ENCODE measurements at places on chromosomes 2 and 18. TPM values are rescaled to one million over a fixed set of nuclear protein-coding genes. Genes with fewer than 3 reads are reported as not detected.

DNA sequence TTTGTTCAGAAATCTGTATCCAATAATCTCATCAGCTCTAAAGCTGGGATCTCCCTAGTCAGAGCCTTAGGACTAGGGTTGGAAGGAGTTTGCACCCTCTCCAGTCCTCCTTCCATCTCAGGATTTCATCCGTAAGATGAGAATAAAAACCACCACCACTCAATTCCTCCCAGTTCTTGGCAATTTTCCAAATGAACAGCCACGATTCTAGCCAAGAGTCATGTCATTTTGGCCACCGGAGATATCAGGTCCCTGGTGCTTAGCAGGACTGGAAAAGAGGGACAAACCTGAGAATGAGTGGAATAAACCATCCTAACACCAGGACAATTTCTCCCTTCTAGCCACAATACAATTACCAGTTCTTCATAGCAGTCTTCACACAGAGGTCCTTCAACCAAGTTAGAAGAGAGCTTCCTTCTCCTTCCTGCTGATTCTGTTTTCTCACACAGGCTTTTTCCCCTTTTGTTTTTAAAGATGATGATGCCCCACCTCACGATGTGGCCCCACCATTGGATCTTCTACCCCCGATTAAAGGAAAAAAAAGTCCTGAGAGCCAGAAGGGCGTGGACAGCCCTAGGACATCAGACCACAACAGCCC, 36.2 kb downstream of the KIAA2012 start:
- no peaks in the 10 kb centered on the region for H3K27me3 ChIP-seq
- peak overlapping the region; percentile 64 for H3K27ac ChIP-seq

DNA sequence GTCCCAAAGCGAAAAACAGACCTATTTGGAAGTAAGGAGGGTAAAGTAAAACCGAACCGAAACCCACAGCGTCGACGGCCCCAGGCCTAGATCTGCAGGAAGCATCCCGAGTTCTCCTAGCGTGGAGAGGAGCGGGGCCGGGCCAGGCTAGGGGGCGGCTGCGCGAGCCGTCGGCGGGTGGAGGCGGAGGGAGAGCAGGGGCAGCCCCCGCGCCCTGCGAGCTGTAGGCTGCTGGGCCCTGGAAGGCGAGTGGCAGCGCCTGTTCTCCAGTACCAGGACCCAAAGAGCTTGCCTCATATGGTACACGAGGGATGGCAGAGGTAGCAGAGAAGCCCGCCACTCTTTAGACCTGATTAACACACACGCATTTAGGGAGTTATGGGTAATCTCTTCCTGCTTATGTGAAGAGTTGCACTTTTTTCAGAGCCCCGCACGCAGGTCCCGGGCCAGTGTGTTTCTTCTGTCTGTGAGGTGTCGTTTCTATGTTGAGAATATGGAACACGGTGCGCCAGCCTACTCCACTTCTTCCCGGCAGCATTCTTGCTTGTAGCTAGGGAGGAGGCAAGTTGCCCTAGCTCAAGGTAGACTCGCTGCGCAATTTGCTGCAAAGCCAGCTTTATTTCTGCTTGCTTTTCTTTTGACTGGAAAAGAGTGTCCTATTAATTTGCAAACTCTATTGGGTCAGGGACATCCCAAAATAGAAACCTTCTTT, 71.1 kb downstream of the ARHGEF33 start:
- DNase-seq = no peak
- no peaks in the 10 kb centered on the region for H3K27me3 ChIP-seq
- H3K36me3 ChIP-seq = peaks cover 1% of the 10 kb centered on the region
- H3K4me3 ChIP-seq = peak overlapping the region; percentile 46
- H3K4me1 ChIP-seq = no peaks in the 10 kb centered on the region

DNA sequence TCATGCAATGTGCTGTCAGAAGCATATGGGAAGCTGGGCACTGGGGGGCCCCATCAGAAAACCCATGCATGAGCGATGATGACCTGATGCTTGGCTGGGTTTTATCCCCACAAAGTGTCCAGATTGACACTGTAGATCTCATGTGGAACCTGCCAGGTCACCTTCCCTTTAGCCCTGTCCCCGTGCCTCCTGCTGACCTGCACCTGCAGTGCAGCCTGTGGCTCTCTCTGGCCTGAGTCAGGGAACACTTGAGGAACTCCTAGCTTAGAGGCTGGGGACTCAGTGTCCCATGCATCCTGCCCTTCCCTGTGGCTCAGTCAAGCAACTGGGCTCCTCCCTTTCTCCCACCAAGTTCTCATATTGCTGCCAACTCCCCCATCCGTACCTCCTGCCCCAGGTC, 57.7 kb downstream of the PDCL3 start:
- no peak overlapping the region for H3K4me3 ChIP-seq
- no peak for DNase-seq
- H3K36me3 ChIP-seq = no peaks in the 10 kb centered on the region
- peaks cover 20% of the 10 kb centered on the region for H3K27me3 ChIP-seq

The ALLC gene
- not detected for total RNA-seq
